Omental fat pad (tissue), 4 donors: ENCODE measurements at places on chromosomes 2 and 18. TPM values are rescaled to one million over a fixed set of nuclear protein-coding genes. Genes with fewer than 3 reads are reported as not detected.

GRCh38 chr2:151638191-151638933 lies 95.9 kb downstream of the NEB start:
- no peak for DNase-seq

GRCh38 chr2:141508086-141508752 lies 622.6 kb downstream of the LRP1B start:
- DNase-seq = no peak

GRCh38 chr2:10305254-10305635 lies 2.5 kb downstream of the HPCAL1 start:
- no peak for DNase-seq

DNA sequence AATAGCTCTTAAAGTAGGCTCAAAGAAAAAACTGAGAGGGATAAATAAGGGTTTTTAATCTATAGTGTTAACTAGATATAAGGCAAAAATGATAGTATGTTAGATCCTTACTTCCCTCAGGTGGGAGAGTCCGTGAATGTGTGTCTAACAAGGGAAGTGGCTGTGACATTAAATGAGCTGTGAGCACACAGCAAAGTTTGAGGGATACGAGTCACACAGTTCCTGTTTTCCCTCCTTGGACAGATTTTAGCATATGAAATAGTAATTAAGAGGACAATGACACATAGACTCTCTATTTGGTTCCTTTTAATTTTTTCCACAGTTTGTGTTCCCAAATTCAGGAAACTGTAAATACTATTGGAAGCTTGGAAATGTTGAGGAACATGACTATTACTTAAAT lies 148.4 kb upstream of the CAVIN2 start:
- no peak for DNase-seq

DNA sequence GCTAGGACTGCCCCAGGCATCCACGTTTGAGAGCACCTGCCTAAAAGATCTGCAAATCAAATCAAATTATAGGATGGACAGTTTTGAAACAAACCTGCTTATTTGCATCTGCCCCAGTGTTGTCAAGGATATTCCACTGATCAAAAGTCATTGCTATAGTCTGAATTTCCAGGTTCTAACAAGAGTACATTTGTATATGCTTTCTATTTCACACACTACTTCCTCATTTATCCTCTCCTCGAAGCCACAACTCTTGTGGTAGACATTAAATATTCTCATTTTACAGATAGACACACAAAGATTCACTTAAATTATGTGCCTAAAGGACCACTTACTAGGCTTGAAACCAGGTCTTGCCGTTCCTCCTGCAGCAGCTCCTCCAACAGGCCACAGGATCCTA lies 11.9 kb upstream of the TET3 start:
- DNase-seq = no peak

GRCh38 chr2:121284463-121285449 lies at the start of gene TFCP2L1:
Gene TFCP2L1 (minus strand): TSS chr2:121285202. CDS start chr2:121285109, 93 bp downstream.
- DNase-seq = no peak

GRCh38 chr18:49811151-49811938 lies 2.0 kb downstream of the ACAA2 start:
- DNase-seq = no peak

GRCh38 chr2:134107402-134107801 lies 146.5 kb upstream of the MGAT5 start:
- DNase-seq = no peak

DNA sequence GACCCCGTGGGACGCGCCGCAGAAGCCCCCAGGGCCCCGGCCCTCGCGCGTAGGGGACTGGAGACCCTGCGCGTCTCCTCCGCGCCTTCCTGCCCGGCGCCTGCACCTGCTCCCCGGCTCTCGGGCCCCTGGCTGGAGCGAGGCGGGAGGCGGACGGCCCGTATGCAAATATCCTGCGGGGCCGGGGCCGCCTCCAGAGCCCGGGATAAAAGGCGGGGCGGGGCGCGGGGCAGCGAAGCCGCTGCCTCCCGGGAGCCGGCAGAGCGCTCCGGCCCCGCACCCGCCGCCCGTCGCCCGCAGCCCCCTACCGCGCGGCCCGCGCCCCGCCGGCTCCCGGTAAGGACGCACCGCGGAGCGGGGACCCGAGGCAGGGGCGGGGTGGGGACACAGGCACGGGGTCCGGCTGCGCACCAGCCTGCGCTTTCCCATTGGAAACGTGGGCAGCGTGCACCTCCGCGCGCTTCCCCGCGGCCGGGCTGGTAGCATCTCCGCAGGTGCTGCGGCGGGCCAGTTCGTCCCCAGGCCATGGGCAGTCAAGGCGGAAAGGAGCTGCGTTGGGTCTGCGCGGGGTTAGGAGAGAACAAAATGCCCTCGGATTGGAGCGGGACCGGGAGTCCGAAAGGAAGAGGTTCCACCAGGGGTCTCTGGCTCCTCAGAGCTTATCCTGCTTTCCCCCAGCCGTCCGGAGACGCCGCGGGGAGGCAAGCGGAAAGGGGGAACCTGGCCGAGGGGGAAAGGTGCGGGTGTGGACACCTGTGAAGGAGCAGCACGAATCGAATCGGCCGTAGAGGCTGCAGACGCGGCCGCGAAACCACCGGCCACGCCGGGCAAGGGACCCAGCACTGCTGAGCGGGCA lies at the start of gene ATP6V1C2:
TSS of gene ATP6V1C2 (plus strand) at position 235 of the 856 bp plus-strand sequence. CDS start 1,220 bp downstream, outside the sequence.
- DNase-seq = no peak

- DNase-seq = no peak
Measured at GRCh38 chr2:233680361-233681045, 1.2 kb upstream of the UGT1A7 start.

GRCh38 chr18:24063121-24063731 lies 48.7 kb downstream of the TTC39C start:
- DNase-seq = no peak

DNA sequence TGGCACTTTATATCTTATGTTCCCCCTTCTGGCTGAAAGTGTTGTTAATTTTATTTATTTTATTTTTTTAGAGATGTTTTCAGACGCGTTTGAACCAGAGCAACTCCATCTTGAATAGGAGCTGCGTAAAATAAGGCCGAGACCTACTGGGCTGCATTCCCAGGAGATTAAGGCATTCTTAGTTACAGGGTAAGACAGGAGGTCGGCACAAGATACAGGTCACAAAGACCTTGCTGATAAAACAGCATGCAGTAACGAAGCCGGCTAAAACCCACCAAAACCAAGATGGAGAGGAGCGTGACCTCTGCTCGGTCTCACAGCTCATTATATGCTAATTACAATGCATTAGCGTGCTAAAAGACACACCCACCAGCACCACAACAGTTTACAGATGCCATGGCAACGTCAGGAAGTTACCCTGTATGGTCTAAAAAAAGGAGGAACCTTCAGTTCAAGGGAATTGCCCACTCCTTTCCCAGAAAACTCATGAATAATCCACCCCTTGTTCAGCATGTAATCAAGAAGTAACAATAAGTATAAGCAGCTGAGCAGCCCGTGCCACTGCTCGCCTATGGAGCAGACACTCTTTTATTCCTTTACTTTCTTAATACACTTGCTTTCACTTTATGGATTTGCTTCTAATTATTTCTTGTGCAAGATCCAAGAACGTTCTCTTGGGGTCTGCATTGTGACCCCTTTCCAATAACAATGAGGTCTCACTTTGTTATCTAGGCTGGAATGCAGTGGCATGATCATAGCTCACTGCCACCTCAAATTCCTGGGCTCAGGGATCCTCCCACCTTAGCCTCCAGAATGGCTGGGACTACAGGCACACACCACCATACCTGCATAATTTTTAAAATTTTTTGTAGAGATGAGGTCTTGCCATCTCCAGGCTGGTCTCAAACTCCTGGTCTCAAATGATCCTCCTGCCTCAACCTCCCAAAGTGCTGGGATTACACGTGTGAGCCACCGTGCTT lies 55.9 kb downstream of the CACNB4 start:
- no peak for DNase-seq

- no peak for DNase-seq
Measured at GRCh38 chr18:60019463-60019840, 119.7 kb downstream of the PMAIP1 start.

GRCh38 chr2:20299113-20299512 lies 51.5 kb downstream of the PUM2 start:
- DNase-seq = no peak

GRCh38 chr18:413233-413632 lies 87.3 kb downstream of the COLEC12 start:
- DNase-seq = no peak

GRCh38 chr2:188319838-188320237 lies 28.2 kb downstream of the GULP1 start:
- DNase-seq = no peak

GRCh38 chr18:78673516-78674321 lies 305.9 kb upstream of the SALL3 start:
- DNase-seq = no peak

DNA sequence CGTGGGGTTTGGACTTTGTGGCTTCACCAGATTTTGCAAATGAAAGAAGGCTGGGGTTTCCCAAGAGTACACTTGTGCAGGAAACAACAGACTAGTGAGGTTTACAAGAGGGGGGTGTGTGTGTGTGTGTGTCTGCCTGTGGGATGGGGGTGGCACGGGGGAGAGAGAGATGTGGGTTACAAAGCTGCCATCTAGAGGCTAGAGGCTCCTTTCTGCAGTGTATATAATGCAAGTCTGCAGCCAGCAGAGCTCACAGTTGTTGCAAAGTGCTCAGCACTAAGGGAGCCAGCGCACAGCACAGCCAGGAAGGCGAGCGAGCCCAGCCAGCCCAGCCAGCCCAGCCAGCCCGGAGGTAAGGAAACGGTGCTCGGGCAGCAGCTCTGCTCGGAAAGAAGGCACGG lies at the start of gene ACKR3:
TSS of gene ACKR3 (plus strand) at position 253 of the 401 bp plus-strand sequence. CDS start 10,641 bp downstream, outside the sequence.
- peak; percentile 46 for DNase-seq

PDE1A gene
- 7.9 TPM for total RNA-seq

COX5B gene
- 363 TPM for total RNA-seq

SMARCAL1 gene
- 31.4 TPM for total RNA-seq

HOXD13 gene
- not detected for total RNA-seq

FARSB gene
- 14.6 TPM for total RNA-seq

IFT172 gene
- total RNA-seq = 32.8 TPM

STPG4 gene
- total RNA-seq = 0.46 TPM
